ENCODE measurements at places on chromosomes 7 and 10.

- no peak for DNase-seq
Measured at GRCh38 chr7:105759670-105760550, 116.5 kb downstream of the ATXN7L1 start.

DNA sequence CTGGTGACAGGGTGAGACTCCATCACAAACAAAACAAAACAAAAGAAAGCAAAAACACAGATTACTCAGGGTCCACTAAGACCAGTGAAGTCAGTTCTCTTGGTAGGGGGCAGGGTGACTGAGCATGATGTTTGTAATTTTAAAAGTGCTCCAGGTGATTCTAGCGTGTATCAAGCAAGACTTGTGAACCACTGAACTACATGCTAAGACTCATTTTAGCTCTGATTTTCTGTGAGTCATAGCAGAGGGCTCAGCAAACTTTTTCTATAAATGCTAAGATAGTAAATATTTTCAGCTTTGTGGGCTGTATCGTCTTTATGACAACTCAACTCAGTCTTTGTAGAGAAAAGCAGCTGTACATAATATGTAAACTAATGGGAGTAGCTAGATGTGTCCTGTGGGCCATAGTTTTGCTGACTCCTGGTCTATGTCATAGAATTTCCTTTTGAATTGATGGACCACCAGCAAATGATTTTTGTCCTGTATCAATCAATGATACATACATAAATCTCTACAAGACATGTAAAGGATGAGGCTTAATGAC is 141.3 kb downstream of the CFTR start:
- DNase-seq, result no peak

GRCh38 chr7:131957338-131958020 is 401.1 kb upstream of the PODXL start:
- no peak for DNase-seq

GRCh38 chr10:52053497-52053896 is 260.6 kb upstream of the DKK1 start:
- DNase-seq, result no peak

GRCh38 chr7:80008039-80008438 is 126.6 kb upstream of the GNAI1 start:
- no peak for DNase-seq

DNA sequence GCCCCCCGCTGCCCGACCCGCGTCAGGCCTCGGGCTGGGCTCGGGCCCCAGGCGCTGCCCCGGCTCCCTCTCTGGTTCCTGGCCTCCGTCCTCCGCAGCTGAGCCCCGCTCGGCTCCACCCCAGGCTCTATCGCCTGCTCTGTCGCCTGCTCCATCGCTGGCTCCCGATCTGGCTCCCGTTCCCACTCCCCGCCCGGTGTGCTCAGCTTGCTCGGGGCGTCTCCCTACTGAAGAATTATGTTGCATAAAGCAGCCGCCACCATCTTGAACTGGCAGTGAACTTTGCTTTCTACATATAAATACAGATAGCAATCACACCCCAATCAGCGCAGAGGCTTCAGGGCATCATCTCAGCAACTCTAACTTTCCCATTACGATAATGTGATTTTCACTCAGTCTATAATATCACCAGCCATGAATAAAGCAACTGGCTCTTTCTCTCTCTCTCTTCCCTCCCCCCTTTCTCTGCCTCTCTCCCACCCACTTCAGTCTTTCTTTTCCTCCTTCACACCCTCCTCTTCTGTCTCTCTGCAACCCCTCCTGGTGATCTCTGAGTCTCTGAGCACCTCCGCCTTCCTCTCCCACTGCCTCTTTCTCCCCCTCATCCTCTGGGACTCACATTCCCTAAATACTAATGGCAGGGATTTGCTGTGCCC is 43.3 kb upstream of the BTRC start:
- no peak for DNase-seq

DNA sequence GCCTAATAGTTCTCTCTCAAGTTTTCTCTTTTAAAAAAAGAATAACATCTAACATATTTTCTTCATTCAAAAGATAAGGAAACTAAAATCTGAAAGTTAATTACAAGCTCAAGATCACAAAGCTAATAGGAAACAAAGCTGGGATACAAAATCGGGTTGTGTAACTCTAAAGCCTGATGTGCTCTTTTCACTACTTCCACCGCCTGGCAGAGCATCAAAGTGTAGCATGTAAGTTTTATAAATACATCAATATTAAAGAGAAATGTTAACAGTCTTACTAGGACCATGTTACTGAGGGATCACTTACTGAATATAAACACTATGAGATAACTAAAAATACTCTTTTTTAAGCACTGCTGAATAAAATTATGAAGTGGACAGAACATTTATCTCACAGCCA is 97.2 kb downstream of the KMT2C start:
- DNase-seq, result no peak

GRCh38 chr10:87695074-87695473 is 35.4 kb downstream of the PAPSS2 start:
- no peak for DNase-seq

DNA sequence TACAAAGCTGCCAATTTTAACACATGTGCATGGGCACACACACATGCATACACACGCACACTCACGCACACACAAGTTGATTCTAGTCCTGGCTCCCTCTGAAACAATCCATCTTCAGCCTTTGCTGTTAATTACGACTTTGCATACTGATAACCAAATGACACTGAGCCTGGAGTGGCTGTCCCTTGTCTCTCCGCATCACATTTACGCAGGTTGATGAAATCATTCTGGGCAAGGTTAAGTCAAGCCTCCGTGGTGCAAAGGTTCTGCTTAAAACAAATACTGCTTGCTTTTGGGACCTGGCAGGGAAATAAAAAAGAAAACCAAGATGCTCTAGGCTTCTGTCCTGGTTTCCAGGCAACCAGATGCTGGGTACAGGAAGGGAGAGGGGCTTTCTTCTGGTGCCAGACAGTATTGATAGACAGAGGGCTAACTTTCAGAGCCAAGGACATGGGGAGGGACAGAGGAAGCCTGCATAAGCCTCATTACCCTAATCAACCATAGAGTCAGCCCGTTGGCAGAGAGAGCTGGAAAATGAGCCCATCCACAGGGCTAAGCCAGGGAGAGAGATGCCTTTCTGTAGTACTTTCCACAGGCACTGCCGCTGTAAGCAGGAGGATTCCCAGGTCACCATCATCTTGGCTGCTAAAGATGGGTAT is 233.0 kb downstream of the WDR11 start:
- no peak for DNase-seq
